ENCODE measurements at places on chromosomes 11 and 22. TPM values are rescaled to one million over a fixed set of nuclear protein-coding genes. Genes with fewer than 3 reads are reported as not detected.

Gene NEFH
- total RNA-seq, result 0.05 TPM

DNA sequence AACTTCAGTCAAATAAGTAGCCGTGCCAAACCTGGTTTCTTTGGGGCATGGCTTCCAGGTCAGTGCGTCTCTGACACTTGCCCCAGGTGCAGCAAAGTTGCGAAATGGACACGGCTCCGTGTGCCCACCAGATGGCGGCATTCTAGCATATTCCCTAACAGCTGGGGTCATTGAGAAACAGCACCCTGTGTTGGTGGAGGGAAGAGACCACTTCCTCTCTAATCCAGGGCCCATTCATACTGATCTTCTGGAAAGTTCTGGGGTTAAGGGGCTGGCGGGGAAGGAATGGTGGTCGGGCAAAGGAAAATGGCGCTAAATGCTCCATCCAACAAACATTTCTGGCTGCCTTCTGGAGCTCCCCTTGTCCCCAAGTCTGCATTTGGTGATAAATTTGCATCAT is 141.2 kb upstream of the TIMP3 start:
- peaks cover 5% of the 10 kb centered on the region for H3K4me1 ChIP-seq
- peaks cover 3% of the 10 kb centered on the region for H3K27me3 ChIP-seq
- H3K4me3 ChIP-seq, result no peak overlapping the region
- DNase-seq, result peak; percentile 45
- no peak overlapping the region for H3K27ac ChIP-seq
- H3K36me3 ChIP-seq, result no peaks in the 10 kb centered on the region

- H3K27ac ChIP-seq, result no peak overlapping the region
- DNase-seq, result no peak
- no peak overlapping the region for H3K4me3 ChIP-seq
- no peaks in the 10 kb centered on the region for H3K36me3 ChIP-seq
- peaks cover 5% of the 10 kb centered on the region for H3K27me3 ChIP-seq
Observed at GRCh38 chr11:11732116-11732515, 109.7 kb upstream of the USP47 start.

DNA sequence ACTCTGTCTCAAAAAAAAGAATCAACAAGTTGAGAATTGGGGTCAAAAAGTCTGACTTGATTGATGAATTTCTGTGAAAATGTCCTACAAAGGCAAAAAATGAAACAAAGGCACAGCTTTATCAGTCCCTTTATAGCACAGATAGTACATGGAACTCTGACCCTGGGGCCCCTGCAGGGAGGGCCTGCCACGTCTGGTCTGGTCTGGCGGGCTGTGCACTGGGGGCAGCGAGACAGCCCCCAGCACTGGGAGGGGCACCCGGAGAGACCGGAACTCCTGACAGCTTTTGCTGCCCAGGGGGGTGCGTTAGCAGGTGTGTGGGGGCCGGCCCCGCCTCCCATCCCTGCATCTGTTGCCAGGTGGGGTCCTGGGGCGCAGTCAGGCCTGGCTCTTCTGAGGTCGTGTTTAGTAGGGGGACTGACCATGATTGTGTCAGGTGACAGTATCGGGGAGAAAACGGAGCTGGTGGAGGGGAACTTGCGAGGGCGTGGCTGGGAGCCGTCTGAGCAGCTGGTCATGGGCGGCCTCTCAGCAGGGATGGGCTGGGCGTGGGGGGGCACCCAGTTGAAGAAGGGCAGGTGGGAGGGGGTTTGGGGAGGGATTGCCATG is 51.7 kb downstream of the GRAMD4 start:
- peaks cover 44% of the 10 kb centered on the region for H3K4me1 ChIP-seq
- no peak overlapping the region for H3K27ac ChIP-seq
- no peaks in the 10 kb centered on the region for H3K36me3 ChIP-seq
- no peaks in the 10 kb centered on the region for H3K27me3 ChIP-seq
- no peak for DNase-seq

Gene DRAP1
- 59.1 TPM for total RNA-seq

DNA sequence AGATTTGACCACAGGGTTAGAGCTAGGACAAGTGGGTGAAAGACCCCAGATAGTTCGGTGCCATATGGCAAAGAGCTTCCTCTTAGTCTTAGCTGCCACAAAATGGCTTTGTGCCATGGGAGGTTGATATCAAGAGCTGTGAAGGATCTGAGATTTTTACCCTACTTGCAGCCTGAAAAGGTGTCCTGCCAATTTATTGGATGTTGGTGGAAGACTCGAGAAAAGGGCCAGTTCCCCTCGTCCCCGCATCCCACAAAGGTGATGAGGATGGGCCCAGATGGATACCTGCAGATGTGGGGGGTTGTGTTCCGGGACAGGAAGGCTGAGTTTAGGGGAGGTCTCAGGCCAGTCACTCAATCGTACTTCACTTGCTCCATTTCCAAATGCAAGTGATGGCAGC is 27.2 kb downstream of the YDJC start:
- no peak overlapping the region for H3K27ac ChIP-seq
- no peak overlapping the region for H3K4me3 ChIP-seq
- peaks cover 4% of the 10 kb centered on the region for H3K36me3 ChIP-seq
- no peak for DNase-seq

- H3K36me3 ChIP-seq, result no peaks in the 10 kb centered on the region
- no peak overlapping the region for H3K27ac ChIP-seq
- no peak overlapping the region for H3K4me3 ChIP-seq
- H3K27me3 ChIP-seq, result no peaks in the 10 kb centered on the region
Observed at GRCh38 chr11:131165036-131165435, 205.4 kb upstream of the NTM start.

GRCh38 chr11:124762105-124762623 is at the start of gene ESAM:
TSS of gene ESAM (minus strand) at chr11:124762290. CDS start at chr11:124762154, 136 bp downstream.
- no peak within 1 kb of the TSS for H3K27ac ChIP-seq
- H3K4me3 ChIP-seq, result peak within 1 kb of the TSS; percentile 68
- DNase-seq, result peak; percentile 70
- H3K4me1 ChIP-seq, result peaks cover 54% of the 10 kb centered on the region

Gene OR52B6
- not detected for total RNA-seq

Gene C11orf91
- total RNA-seq, result 0.45 TPM

Gene NLRP14
- total RNA-seq, result not detected

- peaks cover 20% of the 10 kb centered on the region for H3K27me3 ChIP-seq
- no peak overlapping the region for H3K27ac ChIP-seq
- no peak for DNase-seq
- H3K4me1 ChIP-seq, result peaks cover 27% of the 10 kb centered on the region
- H3K36me3 ChIP-seq, result no peaks in the 10 kb centered on the region
Observed at GRCh38 chr11:1387961-1388762, 1.6 kb upstream of the BRSK2 start.

- no peaks in the 10 kb centered on the region for H3K36me3 ChIP-seq
- H3K4me1 ChIP-seq, result no peaks in the 10 kb centered on the region
- no peak overlapping the region for H3K27ac ChIP-seq
Observed at GRCh38 chr11:32479291-32479690, 44.0 kb upstream of the WT1 start.

DNA sequence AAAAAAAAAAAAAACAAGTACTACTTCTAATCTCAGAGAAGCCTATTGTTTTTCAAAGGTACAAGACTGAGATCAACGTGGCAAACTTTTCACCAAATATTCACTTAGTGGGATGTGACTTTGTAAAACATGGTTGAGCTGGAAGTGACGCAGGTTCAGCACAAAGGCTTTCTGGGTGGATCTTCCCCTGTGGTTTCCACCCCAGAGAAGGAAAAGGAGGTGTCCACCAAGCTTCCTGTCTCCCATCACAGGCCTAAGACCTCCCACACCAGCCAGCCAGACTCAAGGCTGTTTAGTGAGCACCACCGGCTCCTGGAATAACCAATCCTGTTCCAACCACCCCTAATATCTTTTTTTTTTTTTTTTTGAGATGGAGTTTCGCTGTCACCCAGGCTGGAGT is 5.7 kb downstream of the TMEM184B start:
- H3K27me3 ChIP-seq, result no peaks in the 10 kb centered on the region
- peak; percentile 44 for DNase-seq
- no peak overlapping the region for H3K4me3 ChIP-seq
- peak overlapping the region; percentile 78 for H3K27ac ChIP-seq
- H3K36me3 ChIP-seq, result peaks cover 2% of the 10 kb centered on the region

- H3K27me3 ChIP-seq, result no peaks in the 10 kb centered on the region
- no peak for DNase-seq
- no peak overlapping the region for H3K27ac ChIP-seq
- H3K36me3 ChIP-seq, result no peaks in the 10 kb centered on the region
- H3K4me1 ChIP-seq, result no peaks in the 10 kb centered on the region
- H3K4me3 ChIP-seq, result no peak overlapping the region
Observed at GRCh38 chr11:78429660-78430059, 12.0 kb upstream of the GAB2 start.

DNA sequence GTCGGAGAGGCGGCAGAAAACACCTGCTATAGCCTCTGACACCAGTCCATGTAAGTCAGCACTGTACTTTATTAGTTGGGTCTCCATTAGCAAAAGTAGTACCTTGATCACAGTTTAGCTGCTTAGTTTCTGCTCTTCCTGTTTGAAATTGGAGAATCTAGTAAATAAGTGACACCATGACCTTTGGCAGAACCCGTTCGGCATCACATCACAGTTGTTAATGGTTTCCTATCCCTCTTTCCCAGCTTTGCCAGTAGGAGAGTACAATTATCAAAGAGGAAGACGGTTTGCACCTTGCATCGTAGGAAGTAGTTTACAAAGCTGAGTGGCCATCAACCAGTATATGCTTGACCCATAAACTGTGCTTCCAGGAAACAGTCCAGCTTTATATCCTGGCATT is 101.8 kb downstream of the TRIM44 start:
- H3K27me3 ChIP-seq, result no peaks in the 10 kb centered on the region
- H3K4me3 ChIP-seq, result no peak overlapping the region
- DNase-seq, result no peak
- no peaks in the 10 kb centered on the region for H3K4me1 ChIP-seq

- H3K36me3 ChIP-seq, result no peaks in the 10 kb centered on the region
- no peaks in the 10 kb centered on the region for H3K4me1 ChIP-seq
- no peak for DNase-seq
- no peak overlapping the region for H3K4me3 ChIP-seq
- H3K27me3 ChIP-seq, result no peaks in the 10 kb centered on the region
Observed at GRCh38 chr11:78399136-78399535, 18.5 kb downstream of the GAB2 start.

DNA sequence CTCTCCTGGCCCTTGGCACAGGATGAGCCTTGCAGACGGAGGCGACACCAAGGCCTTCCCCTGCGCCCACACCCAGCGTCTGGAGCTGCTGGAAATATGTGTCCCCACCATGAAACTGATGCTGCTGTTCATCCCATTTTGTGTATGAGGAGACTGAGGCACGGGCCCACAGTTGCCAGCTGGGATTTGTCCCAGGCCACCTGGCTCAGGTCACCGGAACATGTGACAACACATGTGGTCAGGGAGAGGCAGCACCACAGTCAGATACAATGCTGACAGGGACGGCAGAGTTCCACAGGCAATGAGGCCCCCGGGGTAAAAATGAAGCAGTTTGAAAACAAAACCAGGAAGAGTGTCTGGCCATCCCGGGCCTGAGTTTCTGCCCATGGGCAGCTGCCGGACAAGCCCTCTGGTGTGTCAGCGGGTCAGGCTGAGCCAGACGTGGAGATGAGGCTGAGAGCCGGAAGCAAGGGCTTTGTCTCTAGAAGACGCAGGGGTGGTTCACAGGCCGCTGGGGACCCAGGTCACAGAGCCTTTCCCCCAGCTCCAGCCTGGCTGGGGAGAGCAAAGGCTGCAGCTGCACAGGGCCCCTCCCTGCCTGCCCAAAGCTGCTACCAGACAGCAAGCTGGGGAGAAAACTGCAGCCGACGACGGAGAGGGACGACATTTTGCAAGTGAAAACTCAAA is 80.7 kb downstream of the CDKN1C start:
- no peaks in the 10 kb centered on the region for H3K36me3 ChIP-seq
- no peaks in the 10 kb centered on the region for H3K4me1 ChIP-seq
- DNase-seq, result no peak
- H3K27me3 ChIP-seq, result no peaks in the 10 kb centered on the region

DNA sequence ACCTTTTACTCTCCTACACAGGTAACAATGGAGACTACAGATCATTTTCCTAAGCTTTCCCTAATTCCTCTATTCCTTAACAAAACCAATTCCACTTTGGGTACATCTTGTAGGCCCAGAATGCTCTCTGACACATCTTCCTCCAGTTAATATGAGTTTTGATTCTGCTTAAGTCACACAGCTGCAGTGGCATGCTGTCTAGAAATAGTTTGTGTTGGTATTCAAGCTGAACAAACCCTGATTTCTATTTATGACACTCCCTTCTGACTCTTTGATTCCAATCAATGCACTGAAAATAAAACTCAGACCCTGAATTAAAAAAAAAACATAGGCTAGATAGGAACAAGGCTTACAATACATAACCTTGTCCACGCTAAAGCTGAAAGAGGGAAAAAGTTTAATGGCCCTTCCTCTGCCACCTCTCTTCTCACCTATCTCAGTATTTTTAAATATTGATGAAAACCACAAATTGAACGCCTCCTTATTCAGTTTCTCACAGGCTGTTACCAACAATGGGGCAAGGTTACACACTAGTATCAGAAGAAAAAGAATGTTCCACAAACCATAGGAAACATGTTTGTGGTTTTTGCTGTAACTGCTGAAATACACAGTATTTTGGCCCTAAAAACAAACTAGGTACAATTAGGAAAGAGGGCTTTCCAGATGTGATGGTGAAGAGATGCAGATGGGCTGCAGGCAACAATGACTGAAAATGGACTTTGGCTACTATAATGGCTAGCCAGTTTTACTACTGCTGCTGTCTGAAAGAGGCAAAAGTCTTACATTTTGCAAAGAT is 35.7 kb upstream of the GAB2 start:
- no peak overlapping the region for H3K4me3 ChIP-seq
- no peaks in the 10 kb centered on the region for H3K4me1 ChIP-seq
- no peaks in the 10 kb centered on the region for H3K27me3 ChIP-seq

DNA sequence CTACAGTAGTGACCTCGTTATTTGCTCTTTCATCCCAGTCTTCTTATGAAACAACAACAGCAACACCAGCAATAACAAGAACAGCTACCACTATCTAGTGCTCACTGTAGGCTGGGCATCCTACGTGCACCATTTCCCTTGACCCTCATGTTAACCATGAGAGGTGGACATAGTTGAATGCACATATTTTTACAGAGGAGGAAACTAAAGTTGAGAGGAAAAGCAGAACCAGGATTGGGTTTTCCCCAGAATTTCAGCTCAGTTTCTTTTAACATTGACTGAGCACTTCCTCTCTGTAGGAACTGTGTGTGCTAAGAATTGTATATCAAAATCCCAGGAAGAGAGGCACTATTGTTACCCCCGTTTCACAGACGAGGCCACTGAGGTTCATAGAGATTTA is 39.4 kb upstream of the TSPAN18 start:
- peaks cover 31% of the 10 kb centered on the region for H3K4me1 ChIP-seq
- no peaks in the 10 kb centered on the region for H3K36me3 ChIP-seq
- H3K27me3 ChIP-seq, result no peaks in the 10 kb centered on the region
- DNase-seq, result no peak
- no peak overlapping the region for H3K27ac ChIP-seq
